Activated CD8-positive, alpha-beta memory T cell treated with anti-CD3 and anti-CD28 coated beads, Interleukin-2, amount 50 U/mL, for 48 hours (primary cell): ENCODE measurements at places on chromosomes 4 and X.

DNA sequence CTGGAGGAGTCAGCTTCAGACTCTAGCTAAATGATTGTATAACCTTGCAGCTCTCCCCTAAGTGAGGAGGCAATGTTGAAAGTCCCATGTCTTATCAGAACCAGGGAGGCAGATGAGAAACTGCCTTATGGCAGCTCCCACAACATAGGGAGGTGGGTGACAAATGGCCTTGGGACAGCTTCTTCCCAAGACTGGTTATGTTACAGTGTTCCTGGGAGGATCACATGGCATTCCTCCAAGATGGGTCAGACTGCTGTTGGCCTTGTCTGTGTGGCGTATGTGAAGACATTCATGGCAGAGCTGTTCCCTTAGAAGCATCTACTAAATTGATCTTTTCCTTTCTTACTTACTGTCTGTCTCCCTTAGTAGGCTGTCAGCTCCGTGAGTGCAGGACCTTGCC lies 42.0 kb downstream of the HPRT1 start:
- no peak for DNase-seq

- no peak for DNase-seq
Measured at GRCh38 chr4:71444395-71444794, 105.6 kb downstream of the SLC4A4 start.

- no peak for DNase-seq
Measured at GRCh38 chrX:69060631-69061408, 104.4 kb downstream of the PJA1 start.

GRCh38 chr4:53587135-53587534 lies 4.2 kb downstream of the LNX1 start:
- no peak for DNase-seq

DNA sequence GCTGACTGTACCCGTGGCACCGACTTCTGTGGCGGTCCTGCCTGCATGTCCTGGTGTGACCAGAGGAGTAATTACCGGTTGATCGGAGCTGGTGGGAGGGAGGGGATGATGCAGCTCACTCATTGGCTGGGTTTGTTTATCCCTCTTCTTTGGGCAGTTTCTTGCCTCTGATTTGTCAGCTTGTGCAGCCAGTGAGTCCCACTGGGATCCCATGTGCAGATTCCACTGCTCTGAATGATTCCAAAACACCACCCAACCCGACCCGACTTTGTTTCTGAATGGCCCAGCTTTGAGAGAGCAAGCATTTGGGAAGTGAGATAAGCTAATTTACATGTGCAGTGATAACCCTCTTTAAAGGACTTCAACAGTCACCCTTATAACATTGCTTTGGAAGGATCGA lies 13.8 kb downstream of the FHDC1 start:
- no peak for DNase-seq
